ENCODE measurements at places on chromosomes 16 and 17. TPM values are rescaled to one million over a fixed set of nuclear protein-coding genes. Genes with fewer than 3 reads are reported as not detected.

Gene IL17C
- total RNA-seq: not detected

Gene GRIN2C
- 0.69 TPM for total RNA-seq

Gene SOST
- total RNA-seq: 0.24 TPM

GRCh38 chr16:46974352-46974751, 878 bp upstream of the DNAJA2 start:
- no peak for DNase-seq

GRCh38 chr16:83835586-83836566, 28.1 kb downstream of the HSBP1 start:
- DNase-seq: peak; percentile 68

GRCh38 chr16:14249291-14250032, 178.3 kb downstream of the MRTFB start:
- peak; percentile 32 for DNase-seq

DNA sequence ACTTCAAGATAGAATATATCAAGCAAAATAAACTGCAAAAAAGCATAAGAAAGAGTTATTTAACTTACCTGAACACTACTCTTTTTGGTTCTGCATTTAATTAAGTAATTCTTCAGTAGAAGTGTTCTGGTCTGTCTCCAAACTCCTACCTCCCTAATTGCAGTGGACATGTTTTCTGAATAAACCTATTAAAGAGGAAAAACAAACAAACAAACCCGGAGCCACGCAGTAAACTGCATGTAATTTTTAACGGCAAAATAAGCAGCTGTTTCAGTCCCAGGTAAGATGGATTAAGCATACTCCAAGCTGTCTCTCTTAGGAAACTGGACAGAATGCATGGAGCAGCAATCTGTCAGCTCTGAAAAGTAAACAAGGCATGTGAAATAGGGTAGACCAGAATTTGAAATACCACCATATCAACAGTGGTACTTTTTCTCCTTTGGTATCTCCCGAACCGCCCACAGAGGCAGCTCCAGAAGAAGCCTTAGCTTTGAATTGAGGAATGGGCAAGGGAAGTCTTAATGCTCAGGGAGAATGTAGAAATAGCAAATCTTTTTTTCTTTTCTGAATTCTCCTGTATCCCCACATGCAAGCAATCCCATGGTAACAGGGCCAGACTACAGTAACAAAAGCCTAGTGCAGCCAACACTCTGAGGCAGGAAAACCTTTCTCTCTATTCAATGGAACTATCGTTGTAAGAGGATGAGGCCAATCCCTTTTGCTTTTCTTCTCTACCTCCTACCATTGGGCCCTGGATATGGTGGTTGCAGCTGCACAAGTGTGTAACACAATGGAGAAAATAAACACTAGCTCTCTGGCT, 12.5 kb downstream of the ABCA5 start:
- no peak for DNase-seq

GRCh38 chr16:78246559-78246958, 147.1 kb downstream of the WWOX start:
- DNase-seq: no peak
